ENCODE measurements at places on chromosomes 1 and 21.

DNA sequence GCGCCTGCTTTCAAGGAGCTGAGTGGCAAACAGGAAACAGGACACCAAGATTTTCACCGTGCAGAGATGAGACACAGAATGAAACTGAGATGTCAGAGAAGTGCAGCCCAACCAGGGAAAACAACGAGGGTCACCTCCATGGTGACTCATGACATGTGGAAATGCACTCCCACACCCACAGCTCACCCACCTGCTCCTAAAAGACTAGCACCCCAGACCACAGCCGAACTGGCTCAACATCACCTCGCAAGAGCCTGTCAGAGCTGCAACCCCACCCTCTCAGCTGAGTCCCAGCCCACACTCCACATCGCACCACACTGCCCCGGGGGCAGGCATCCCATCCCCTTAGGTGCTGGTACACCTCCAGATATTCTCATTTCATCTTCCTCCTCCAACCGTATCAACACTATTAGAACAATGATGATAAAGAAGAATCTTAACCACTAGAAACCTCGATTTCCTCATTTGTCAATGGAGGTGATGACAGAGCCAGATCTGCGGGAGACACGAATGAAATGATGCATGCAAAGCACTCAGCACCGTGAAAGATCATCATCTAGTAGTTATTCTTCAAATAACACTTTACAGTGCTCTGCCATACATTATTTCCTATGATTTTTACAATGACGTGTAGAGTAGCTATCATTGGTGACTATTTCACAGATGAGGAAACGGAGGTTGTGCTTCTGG is 103.2 kb downstream of the DMRTB1 start:
- DNase-seq, result no peak

GRCh38 chr1:156146769-156147405 is 6.5 kb upstream of the SEMA4A start:
- DNase-seq, result no peak

GRCh38 chr1:18578271-18578670 is 52.4 kb upstream of the PAX7 start:
- no peak for DNase-seq

GRCh38 chr1:33182401-33182841 is 578 bp upstream of the TRIM62 start:
- DNase-seq, result no peak

DNA sequence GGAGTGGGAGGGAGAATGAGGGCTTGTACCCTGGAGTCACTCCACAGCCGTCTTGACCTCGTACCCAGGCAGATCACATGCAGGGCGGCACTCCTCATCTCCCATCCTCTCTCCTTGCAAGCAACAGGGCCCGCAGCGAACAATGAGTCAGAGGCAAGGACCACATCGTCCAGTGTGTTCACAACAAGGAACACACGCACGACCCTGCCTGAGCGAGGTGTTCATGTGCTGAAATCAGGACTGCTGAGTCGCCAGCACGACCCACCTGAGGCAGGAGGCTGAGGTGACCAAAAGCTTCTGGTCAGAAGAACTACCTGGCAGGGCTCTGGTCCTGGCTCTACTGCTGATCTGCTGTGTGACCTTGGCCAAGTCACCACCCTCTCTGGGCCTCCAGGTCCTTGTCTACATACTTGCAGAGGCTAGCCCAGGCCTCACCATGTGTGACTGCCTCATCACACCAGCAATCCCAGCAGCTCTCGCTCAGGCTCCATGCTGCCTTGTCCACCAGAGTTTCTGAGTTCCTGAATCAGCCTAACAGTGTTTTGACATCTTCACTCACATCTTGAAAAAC is 78.0 kb downstream of the SSBP3 start:
- DNase-seq, result no peak

- DNase-seq, result no peak
These were observed 182.9 kb downstream of the OMA1 start for GRCh38 chr1:58363585-58363984.
